Stimulated activated CD8-positive, alpha-beta memory T cell treated with anti-CD3 and anti-CD28 coated beads, Interleukin-12 subunit alpha, Interleukin-12 subunit beta, amount 100 ng/mL, for 1 hour (primary cell): ENCODE measurements at places on chromosomes 2 and 18.

DNA sequence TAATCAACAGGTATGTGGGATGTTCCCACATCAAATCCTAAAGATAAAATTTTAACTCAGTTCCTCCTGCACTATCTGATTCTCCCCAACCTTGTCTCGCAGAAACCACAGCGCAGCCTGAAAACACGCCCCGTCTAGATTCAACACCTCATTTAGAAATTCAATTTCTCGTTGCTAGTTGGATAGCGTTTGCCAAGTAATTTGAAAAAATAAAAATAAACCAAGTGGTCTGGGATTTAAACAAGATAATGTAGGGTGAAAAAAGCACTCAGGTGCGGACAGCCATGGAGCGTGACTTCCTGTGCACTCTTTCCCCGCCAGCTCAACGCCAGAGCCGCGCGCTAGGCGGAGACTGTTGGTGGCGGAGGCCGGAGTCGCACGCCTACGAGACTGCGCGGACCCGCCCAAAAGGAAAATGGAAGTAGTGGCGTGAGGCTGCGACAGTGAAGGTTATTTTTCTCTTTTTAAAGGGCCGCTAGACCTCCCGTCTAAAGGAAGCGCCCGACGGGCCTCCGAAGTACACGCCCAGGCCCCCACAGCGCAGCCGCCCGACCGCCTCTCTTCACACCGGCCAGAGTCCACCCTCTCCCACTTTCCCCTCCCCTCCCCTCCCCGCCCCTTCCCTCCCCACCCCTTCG lies 615 bp upstream of the CCNT2 start:
- DNase-seq = peak; percentile 81

DNA sequence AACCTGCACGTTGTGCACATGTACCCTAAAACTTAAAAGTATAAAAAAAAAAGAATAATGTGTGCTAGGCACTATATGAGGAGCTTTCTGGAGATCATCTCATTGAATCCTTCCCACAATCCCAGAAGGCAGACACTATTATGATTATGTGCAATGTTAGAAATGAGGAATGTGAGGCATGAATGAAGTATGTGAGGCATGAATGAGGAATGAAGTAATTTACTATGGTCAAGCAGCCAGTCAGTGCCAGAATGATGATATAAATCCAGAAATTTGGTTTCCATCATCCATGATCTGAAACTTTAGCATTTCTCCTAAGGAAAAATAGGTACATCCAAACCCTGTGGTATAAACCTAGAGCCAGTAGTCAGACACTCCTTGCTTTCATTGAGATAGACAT lies 42.0 kb downstream of the CCDC148 start:
- no peak for DNase-seq

- no peak for DNase-seq
Observed at GRCh38 chr18:51229328-51229727, 31.8 kb upstream of the MEX3C start.

- no peak for DNase-seq
Observed at GRCh38 chr18:60936101-60936500, 397.1 kb upstream of the CDH20 start.

GRCh38 chr2:190497428-190497827 lies 37.1 kb downstream of the NEMP2 start:
- DNase-seq = no peak

DNA sequence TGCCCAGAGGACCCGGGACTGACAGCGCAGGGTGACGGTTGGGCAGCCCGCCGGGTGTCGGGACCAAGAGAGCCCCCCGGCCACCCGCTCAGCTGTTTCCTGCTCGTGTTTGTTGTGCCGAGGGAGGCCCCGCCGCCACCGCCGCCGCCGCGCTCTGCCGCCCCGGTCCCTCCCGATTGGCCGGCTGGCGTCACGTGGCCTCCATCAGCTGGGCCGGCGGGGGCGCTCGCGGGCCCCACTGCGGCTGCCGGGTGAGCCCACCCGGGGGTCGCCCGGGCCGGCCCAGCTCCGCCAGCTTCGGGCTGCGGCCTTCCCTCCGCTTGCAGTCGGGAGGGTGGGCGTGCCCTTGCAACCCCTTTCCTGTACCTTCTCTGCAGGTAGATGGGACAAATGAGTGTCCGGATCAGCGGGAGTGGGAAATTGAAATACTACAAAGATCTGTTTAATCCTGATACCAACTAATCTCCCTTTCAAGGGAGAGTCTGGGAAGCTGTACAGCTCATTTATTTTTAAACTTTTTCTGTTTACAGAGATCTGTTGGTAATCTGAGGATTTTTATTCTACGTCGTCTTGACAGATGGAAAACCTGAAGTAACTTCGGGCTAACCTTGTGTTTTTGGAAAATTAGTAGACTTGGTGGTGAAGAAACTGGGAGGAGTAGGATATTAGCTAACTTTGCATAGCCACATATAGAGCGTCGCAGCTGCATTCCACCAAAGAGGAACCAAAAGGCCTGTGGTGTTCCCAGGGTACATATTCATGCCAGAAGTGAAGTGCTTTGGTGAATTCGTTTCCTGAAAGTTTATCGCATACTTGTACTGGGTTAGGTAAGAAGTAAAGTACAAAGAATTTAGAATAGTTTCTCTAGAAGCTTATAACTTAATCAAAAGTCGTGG lies 1.2 kb downstream of the YPEL5 start:
- DNase-seq = peak; percentile 52

- DNase-seq = no peak
Observed at GRCh38 chr2:177698281-177698680, 305.7 kb downstream of the AGPS start.

DNA sequence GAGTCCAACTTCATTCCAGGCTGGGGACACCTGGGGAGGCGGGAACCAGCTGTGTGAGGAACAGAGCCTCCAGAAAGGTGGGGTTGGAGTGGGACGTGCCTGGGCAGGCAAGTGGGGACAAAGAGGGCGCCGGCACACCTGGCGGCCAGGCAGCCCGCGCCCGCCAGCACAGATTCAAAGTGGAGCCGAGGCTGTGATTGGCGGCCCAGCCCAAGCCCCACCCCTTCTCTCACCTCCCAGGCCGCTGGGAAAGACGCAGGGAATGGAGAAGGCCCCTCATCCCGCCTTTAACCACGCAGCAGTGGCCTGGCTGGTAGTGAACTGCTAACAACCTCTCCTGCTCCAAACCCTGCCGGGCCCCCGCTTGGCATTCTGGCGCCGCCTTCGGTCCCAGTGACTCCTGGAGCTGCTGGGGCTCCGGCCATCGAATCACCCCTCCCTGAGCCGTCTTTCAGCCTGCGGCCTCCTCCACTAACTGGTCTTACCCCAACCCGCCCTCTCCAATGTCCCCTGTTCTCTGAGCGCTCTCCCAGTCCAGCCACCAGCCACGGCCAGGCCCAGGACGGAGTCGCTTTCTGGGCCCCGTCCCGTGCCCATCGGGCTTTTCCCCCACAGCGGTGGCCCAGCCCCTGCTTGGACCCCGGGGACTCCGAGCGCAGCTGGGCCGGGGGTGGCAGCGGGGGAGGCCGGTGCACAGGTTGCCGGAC lies 27.9 kb upstream of the PTMA start:
- DNase-seq = no peak

DNA sequence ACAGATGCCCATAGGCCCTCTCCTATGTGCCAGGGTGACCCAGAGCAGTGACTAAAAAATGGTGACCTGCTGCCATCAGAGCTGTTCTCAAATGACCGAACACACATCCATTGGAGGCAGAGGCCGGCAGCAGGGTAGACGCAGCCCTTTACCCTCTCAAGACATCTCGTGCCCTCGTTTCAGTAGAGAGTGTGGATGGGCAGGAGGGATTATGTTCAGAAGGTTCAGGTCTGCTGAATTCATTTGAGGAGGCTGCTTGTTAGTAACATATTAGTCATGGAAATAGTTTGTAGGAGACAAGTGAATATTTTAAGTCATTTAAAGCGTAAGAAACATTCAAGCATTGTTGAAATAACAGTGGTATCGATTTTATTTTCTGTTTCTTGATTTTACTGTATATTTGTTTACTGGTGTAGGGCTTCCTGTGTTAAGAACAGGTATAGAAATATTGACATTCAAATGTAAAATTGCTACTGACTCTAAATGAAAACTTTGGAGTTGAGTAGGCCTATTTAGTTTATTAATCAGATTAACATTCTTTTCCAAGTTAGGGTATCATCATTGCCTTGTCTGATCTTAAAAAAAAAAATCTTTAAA lies 82.6 kb downstream of the ZNF532 start:
- no peak for DNase-seq

GRCh38 chr2:170771421-170771937 lies 1.3 kb downstream of the ERICH2 start:
- no peak for DNase-seq

- no peak for DNase-seq
Observed at GRCh38 chr18:78994977-78995582, 15.5 kb downstream of the SALL3 start.

GRCh38 chr2:98028931-98029717 lies 33.4 kb upstream of the TMEM131 start:
- DNase-seq = no peak

- DNase-seq = no peak
Observed at GRCh38 chr2:158099716-158100115, 2.0 kb upstream of the UPP2 start.

GRCh38 chr2:86229221-86229620 lies 30.0 kb downstream of the MRPL35 start:
- no peak for DNase-seq

DNA sequence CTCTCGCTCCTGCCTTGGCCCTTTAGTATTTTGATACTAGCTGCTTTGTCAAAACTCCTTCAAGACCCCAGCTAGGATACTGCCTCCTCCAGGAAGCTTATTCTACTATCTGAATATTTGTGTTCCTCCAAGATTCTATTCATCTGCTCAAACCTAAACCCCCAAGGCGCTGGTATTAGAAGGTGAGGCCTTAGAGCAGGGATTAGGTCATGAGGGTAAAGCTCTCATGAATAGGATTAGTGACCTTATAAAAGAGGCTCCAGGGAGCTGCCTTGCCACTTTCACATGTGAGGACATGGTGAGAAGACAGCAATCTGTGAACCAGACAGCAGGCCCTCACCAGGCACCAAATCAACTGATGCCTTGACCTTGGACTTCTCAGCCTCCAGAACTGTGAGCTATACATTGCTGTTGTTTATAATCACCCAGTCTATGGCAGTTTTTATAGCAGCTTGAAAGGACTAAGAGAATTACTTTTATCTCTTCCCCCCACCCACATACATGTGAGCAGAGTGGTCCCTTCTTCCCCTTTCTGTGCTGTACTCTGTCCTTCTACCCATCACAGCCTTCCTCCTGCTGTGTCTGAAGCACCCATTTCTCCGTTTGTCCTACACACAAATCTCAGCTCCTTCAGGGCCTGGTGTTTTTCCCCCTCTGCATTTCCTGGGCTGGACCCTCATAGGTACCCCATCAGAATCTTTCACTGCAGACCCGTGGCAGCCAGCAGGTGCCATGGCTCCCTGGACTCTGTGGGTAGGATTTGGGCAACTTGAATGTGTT lies 54.5 kb downstream of the HS1BP3 start:
- no peak for DNase-seq

GRCh38 chr2:143754742-143755141 lies 625.5 kb downstream of the ARHGAP15 start:
- DNase-seq = no peak

DNA sequence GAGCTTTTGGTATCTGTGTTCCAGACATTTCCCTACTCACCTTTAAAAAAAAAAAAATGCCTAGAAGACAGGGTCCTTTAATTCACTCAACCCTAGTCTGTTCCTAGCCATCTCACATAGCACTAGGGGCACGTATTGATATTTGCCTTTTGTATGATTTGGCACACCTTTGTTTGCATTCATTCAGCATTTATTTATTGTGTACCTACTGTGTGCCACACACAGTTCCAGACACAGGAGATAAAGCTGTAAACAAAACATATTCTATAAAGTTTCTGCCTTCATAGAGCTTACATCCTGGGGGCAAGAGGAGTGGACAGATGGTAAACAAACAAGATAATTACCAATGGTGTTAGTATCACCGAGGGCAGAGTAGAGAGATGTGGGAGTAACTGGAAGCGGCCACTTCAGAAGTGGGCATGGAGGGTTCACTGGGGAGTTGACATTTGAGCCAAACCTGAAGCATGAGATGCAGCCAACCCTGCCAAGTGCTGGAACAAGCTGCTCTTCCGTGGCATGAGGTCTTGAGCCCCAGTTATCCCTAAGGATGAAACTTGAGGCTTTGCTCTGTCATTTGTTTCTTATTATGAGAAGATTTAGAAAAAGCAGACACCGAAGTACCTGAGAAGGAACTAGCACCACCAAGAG lies 18.2 kb downstream of the MAPRE2 start:
- DNase-seq = no peak

DNA sequence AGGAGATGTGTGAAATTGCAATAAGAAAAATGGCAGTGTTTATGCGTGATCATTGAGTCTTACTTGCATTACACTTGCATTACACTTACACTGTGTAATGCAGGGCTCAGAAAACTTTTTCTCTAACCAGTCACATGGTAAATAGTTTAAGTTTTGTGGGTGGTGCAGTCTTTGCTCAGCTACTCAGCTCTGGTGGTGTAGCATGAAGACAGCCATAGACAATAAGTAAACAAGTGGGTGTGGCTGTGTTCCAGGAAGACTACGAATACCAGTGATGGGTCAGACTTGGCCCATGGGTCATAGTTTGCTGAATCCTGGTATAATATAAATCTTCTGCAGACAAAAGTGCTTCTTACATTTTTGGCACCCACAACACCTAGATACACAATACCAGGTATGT lies 115.6 kb upstream of the CYP1B1 start:
- DNase-seq = no peak

DNA sequence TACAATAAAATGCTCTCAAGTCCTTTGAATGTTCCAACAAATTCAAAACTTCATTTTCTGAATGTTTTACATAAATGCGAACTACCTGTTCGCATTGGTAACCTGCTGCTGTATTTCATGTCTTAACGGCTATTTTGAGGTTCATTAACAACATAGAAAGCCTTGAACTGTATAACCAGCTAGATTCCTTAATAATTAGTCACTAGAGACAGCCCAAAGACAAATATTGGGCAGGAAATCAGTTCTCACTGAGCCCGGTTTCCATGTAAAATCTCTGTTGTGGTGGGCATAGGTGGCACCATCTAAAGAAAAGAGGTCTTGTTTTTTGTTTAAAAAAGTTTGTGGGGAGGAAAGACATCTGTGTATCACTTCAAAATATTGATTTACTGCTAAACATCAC lies 29.2 kb downstream of the PDIA6 start:
- no peak for DNase-seq

- no peak for DNase-seq
Observed at GRCh38 chr2:120149406-120149805, 73.8 kb downstream of the TMEM185B start.

DNA sequence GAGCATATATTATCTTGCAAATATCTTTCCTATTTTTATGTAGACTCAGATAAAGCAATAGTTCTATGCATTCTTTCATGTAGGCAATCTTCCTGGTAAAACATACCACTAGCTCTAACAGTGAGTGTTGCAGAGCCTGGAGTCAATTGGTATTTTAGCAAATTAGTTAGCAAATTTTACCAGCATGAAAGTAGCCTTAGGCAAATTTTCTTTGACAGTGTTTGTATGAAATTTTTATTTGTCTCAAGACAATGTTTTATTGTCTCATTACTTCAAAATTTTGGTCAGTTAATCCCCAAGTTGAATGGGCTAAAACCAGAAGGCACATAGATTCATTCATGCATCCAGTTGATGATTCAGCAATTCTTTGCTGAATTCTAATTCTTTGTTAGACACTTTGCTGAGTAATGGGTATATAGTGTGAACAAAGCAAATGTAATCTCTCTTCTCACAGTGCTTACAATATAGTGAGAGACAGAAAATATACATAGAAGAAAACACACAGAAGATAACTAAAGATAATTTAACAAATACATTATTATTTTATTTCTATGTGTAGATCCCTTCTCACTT lies 27.1 kb downstream of the SLC38A11 start:
- no peak for DNase-seq
